ENCODE measurements at places on chromosomes 2 and 18.

DNA sequence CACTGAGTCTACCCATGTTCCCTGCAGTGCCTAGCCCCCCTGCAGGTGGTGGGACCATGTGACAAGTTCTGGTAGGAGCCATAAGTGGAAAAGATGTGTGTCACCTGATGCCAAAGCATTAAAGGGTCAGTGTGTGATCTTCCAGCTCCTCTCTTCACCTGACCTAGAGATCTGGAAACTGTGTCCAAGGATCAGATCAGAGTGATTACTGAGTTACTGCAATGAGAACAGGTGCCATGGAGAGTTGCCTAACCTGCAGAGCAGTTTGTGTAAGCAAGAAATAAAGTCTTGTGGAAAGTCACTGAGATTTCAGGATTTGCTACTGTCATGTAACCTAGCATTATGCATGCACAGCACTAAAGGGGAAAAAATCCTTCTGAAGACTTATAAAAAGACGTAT, 90.6 kb downstream of the ACVR1C start:
- DNase-seq = no peak

DNA sequence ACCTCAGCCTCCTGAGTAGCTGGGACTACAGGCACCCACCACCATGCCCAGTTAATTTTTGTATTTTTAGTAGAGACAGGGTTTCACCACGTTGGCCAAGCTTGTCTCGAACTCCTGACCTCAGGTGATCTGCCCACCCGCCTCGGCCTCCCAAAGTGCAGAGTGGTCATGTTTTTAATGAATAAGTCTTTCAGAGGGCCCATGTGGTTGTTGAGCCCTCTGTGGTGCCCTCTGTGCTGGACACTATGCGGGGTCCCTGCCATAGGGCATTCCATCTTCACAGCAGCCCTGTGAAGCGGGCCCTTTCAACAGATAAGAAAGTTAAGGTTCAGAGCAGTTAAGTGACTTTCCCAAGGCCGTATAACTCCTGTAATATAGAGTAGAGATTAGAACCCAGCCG, 25.9 kb downstream of the MYO7B start:
- DNase-seq = no peak

- DNase-seq = no peak
Measured at GRCh38 chr2:219514836-219515235, 554 bp downstream of the ASIC4 start.

- no peak for DNase-seq
Measured at GRCh38 chr2:139918982-139919381, 1138.8 kb upstream of the NXPH2 start.

GRCh38 chr2:219542931-219543595, 546 bp downstream of the CHPF start:
- no peak for DNase-seq

DNA sequence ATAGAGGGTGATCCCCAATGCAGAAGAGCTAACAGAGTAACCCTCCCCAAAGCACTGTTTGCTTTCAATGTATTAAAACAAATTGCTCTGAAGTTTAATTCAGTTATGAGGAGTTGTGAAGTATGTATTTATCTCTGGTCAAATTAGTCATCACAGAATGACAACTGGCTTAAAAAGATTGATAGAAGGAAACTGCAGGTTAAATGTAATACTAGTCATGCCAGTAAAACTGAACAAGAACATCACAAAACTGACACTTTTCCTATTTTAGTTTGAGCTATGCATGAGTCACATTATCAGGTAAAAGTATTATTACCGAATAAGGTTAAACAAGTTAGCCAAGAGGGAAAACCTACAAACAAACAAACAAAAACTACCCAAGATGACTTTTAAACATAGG, 99.0 kb upstream of the ACVR1C start:
- no peak for DNase-seq

- DNase-seq = no peak
Measured at GRCh38 chr2:33796511-33796910, 197.4 kb upstream of the FAM98A start.

DNA sequence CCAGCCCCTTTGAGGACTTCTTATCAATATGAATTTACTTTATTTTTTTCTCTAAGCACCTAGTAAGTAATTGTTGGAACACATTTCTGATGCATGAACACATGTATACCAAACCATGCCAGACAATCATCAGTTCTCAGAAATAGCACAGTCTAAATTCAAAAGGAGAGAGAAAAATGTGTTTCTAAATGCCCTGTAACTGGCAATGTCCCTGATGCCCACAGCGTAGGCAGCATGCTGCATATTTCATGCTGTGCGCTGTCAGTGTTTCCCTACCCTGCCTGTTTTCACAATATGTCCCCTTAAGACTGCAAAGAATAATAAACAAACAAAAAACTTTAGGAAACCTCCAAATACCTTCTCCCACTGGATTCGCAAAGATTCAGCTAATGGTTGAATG, 881.0 kb upstream of the CHAC2 start:
- DNase-seq = no peak

DNA sequence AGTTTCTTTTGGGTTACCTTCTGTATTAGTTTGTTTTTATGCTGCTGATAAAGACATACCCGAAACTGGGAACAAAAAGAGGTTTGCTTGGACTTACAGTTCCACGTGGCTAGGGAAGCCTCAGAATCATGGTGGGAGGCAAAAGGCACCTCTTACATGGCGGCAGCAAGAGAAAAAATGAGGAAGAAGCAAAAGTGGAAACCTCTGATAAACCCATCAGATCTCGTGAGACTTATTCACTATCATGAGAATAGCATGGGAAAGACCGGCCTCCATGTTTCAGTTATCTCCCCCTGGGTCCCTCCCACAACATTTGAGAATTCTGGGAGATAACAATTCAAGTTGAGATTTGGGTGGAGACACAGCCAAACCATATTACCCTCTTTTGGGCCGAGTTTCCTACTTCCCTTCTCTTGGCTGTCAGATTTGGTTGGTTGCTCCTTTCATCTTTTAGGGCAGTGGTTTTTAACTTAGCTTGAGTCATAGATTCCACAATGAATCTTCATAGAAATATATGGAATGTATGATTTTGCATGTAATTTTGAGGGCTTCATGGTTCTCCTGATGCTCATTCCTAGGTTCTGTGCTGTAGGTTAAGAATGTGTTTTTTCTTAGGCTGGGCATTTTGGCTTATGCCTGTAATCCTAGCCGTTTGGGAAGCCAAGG, 44.2 kb downstream of the CEP192 start:
- DNase-seq = no peak

DNA sequence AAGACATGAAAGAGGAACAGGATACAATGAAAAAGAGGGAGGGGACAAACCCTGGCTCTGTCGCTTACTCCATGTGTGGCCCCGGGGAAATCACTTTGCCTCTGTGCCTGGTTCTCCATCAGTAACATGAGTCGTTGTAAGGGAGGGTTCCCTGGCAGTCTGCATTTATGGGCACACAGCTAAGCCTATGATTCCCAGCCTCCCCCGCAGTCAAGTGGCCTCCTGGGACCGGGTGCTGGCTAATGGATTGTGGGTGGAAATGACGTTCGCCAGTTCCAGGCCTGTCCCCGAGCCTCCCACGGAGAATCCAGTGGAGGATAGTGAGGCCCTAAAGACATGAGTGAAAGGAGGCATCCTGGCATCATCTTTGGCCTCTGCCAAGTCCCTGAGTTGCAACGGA, 42.7 kb downstream of the SFXN5 start:
- DNase-seq = no peak

- DNase-seq = no peak
Measured at GRCh38 chr2:71069376-71069775, 928 bp downstream of the NAGK start.

Measured in activated CD4-positive, CD25-positive, alpha-beta regulatory T cell treated with anti-CD3 and anti-CD28 coated beads, Interleukin-2, amount 50 U/mL, for 72 hours (primary cell).